NCI-H1436 treated with DMSO at 0.1 percent for 48 hours (cell line): ENCODE measurements at places on chromosomes 5 and 9.

DNA sequence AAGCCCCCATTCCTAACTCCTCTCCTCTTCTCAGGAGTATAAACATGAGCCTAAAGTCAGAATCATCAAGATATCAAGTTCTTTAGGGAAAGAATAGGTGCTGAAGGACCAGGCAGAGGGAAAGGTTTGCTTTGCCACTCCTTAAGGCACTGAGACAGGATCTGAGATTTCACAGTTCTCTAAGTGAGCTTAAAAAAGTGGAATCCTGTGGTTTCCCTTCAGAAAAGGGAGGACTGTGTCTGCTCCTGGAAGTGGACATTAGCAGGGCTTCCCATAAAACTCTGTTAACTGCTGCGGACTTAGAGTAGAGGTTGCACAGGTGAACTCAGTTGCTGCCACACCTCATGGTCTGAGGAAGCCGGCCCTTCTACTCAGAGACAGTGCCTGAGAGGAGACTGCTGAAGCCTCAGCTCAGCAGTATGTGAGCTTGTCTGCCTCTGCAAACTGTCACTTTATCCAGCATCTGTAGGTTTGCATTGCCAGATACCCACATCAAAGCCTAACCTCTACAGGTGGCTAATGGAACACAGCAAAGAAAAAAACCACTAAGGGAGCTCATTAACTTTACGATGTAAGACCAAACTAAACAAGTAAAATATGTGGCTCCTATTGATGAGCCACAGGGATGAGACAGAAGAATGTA, 42.9 kb downstream of the RIC1 start:
- DNase-seq, result no peak

- no peak for DNase-seq
Observed at GRCh38 chr9:124126648-124127646, 115.4 kb downstream of the LHX2 start.

DNA sequence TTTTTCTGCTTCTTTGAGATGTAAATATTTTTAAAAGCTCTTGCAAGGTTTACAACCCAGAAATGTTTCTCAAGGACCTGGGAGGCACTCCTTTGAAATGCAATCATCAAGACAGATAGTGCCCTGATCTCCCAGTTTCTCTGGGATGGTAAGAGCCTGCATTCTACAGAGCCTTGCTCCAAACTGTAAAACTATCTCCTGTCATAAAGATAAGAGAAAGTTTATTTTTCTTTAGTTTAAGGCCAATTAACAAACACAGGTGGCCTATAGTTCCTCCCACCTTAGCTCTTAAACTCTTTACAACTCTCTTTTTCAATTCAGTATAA, 1231.1 kb upstream of the NUDT12 start:
- no peak for DNase-seq

DNA sequence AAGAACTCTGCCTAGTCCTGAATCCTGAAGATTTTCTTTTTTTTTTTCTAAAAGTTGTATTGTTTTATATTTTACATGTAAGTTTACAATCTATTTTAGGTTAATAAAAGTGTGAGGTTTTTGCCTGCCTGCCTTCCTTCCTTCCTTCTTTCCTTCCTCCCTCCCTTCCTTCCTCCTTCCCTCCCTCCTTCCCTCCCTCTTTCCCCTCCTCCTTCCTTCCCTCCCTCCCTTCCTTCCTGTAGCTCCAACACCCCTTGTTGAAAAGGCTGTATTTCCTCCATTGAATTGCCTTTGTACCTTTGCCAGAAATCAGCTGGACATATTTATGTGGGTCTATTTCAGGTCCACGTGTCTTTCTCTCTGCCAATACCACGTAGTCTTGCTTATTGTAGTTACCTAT, 46.6 kb downstream of the CACNA1B start:
- DNase-seq, result no peak

DNA sequence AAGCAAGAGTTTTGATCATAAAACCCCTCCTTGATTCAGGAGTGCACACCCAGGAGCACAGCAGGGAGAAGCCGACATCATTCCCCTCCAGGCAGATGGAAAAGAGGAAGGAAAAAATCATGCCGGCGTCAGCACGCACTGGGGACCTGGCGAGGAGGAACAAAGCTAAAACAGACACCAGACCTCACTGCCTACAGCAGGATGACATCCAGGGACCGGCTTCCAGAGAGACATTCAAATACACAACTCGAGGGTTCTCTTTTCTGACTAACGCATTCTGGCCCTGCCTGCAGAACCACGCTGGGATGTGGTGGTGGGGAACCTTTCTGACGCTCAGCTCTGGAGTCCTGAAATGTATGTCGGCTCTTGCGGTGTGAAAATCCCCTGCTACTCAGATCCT, 2.7 kb downstream of the UBAC1 start:
- DNase-seq, result no peak

DNA sequence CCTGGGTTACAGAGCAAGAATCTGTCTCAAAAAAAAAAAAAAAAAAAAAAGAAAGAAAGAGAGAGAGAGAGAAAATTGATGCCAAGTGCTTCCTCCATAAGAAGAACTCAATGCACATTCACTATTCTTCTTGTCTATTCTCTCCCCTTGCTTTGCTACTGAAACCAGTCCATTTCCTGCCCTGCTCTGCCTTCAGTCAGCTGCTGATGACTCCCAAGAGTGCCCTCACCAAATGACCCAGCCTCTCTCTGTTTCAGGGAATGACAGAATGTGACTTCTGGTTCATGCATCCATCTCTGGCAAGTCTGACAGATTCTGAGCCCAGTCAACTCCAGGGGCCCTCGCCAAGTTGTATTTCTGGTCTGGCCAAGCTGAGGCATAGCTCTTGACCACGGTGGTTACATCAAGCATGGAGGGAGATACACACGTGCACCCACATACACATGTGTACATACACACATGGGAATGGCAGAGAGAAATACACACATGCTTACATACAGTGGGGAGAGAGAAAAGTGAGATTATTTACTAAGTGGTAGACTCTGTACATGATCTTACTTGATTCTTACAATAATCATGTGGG, 106.2 kb downstream of the NSG2 start:
- no peak for DNase-seq

- DNase-seq, result no peak
Observed at GRCh38 chr9:34454571-34455065, 3.8 kb downstream of the FAM219A start.

DNA sequence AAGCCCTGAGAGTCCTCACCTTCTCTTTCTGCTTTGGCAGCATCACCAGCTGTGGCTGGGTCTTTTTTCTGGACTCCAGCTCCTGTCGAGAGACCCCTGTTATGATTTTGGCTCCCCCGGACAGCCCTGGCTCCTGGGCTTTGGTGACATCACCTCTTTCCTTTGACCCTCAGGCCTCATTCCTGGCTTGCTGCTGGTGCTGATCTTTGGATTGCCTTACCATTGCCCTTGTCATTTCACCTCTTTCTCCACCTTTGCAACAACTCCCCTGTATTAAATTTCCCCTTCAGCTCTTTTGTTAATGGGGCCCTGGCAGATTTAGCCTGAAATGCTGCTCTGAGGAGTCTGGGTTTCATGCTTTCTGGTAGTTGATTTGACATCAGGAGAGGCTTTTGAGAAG, 322.8 kb downstream of the ZSWIM6 start:
- DNase-seq, result no peak

- peak; percentile 49 for DNase-seq
Observed at GRCh38 chr9:6055216-6055615, 39.8 kb upstream of the RANBP6 start.

- DNase-seq, result no peak
Observed at GRCh38 chr5:94402096-94402495, 216.3 kb downstream of the KIAA0825 start.

GRCh38 chr5:67206461-67206860, 9.9 kb upstream of the CD180 start:
- no peak for DNase-seq

- DNase-seq, result no peak
Observed at GRCh38 chr5:81848362-81848880, 97.5 kb upstream of the SSBP2 start.

DNA sequence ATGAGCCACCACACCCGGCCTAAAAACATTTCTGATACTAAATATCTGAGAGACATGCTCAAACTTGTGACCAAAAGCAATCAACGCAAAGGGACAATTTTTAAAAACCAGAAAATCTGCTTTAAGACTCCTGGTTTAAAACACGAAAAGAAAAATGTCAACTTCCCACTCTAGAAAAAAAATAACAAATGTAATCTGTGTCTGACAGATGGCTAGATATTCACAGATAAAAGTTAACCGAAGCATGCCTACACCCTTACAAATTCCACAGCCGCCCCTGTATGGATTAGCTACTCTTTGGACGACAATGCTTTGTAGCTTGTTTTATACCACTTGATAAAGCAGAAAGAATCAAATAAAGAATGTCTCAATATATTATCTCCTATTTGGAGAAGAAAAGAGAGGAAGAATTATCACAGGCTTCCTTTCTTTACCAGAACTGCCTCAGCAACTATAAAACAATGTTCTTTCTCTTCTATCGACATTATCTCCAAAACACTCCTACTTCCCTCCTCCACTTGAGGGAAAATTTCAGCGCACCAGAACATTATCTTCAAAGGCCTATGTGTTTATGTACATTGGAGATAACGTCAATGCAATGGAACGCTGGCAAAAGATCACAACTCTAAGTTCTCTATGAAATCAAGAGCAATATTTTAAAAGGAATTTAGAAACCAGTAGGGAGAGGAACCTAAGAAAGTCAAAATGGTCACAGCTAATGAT, 26.2 kb downstream of the CEMIP2 start:
- DNase-seq, result no peak

DNA sequence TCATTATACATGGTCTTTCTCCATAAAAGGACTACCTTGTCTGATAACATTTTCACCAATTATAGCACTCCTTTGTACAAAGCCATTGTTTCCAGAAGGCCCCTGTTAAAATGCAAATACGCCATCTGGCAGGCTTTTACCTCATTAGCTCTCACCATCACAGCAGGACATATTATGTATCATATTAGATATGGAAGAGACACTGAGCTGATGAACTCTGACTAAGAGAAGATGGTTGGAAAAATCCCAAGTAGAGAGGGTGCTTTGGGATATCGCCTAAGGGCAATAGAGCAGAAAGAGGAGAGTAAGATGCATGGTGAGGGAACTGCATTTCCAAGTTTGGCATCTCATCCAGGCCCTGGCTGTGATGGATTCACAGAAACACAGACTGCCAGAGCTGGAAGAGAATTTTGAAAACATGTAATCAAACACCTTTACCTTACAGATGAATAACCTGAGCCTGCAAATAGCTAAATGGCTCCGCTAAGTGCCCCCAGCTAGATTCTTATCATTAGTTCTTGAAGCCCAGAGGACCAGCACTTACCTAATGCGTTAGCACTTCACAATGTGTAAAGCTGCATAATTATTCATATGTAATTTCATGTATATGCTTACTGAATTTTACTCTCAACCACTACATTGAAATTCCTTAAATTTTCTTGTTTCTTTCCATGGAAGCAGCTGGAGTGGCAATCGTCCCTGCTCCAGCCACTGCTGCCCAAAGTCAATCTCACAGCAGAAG, 393.6 kb upstream of the IZUMO3 start:
- no peak for DNase-seq

- DNase-seq, result no peak
Observed at GRCh38 chr5:60014331-60014730, 120.8 kb upstream of the PDE4D start.

- no peak for DNase-seq
Observed at GRCh38 chr5:57410374-57411320, 72.0 kb downstream of the ACTBL2 start.

- DNase-seq, result no peak
Observed at GRCh38 chr9:124665391-124666058, 105.6 kb downstream of the NR6A1 start.

DNA sequence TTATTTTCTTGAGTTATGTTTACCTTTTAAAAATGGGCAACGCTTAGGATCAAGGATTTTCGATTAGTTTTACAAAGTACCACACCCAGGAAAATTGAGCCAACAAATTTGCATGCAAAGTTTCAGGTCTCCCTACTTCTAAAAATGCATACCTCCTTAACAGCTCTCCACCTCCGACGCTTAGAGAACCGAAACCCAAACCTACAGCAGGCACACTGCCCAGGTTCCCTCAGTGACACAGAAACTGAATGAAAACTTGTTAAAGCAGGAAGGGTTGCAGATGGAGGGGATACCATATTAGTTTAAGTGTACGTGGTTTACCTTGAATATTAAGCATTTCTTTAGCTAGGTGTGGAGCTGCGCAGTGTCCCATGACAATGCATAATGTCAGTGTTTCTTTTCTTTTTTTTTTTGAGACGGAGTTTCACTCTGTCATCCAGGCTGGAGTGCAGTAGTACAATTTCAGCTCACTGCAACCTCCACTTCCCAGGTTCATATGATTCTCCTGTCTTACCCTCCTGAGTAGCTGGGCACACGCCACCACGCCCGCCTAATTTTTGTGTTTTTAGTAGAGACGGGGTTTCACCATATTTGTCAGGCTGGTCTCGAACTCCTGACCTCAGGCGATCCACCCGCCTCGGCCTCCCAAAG, 1.6 kb upstream of the SUB1 start:
- DNase-seq, result no peak

DNA sequence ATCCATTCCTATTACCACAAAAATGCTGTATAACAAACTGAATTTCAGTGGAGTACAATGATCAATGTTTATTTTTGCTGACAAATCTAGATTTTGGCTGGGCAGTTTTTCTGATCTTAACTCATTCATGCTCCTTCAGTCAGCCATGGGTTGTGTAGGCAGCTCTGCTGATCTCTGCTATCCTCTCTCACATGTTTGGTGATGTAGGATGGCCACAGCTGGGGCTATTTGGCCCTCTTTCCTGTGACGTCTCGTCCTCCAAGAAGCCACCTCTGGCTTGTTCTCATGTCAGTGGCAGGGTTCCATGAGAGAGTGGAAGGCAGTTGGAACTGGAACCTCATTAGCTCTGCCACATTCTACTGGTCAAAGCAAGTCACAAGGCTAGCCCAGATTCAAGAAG, 8.9 kb downstream of the NLN start:
- DNase-seq, result no peak

GRCh38 chr5:54001976-54002775, 308.2 kb downstream of the ARL15 start:
- DNase-seq, result no peak

DNA sequence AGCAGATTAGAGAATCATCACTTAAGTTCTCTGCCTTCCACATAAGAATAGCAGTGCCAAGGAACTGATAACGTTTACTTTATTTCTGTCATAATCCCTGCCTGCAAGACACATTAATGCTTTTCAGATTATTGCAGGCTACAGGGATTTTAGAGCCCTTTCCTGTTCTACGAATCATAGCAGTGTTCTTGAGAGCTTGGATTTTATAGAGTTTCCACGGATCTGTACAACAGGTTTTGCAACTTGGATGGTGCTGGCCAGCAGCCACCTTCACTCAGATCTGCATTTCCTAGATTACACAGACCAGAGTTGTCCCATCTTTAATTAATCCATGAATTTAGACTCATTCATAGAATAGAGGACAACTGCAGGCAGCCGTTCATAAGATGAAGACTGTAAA, 38.1 kb downstream of the SLC12A2 start:
- no peak for DNase-seq

GRCh38 chr9:114606068-114606467, 5.0 kb upstream of the TMEM268 start:
- DNase-seq, result no peak
